ENCODE measurements at places on chromosomes 2 and 18. TPM values are rescaled to one million over a fixed set of nuclear protein-coding genes. Genes with fewer than 3 reads are reported as not detected.

Gene STPG4
- 0.12 TPM for polyA plus RNA-seq

Gene LIMS2
- 49.6 TPM for polyA plus RNA-seq

GRCh38 chr2:154240921-154241379, 369.2 kb downstream of the GALNT13 start:
- DNase-seq: no peak
- H3K4me3 ChIP-seq: no peak overlapping the region
- H3K4me1 ChIP-seq: no peaks in the 10 kb centered on the region
- H3K27ac ChIP-seq: no peak overlapping the region
- H3K27me3 ChIP-seq: no peaks in the 10 kb centered on the region
- H3K36me3 ChIP-seq: no peaks in the 10 kb centered on the region

DNA sequence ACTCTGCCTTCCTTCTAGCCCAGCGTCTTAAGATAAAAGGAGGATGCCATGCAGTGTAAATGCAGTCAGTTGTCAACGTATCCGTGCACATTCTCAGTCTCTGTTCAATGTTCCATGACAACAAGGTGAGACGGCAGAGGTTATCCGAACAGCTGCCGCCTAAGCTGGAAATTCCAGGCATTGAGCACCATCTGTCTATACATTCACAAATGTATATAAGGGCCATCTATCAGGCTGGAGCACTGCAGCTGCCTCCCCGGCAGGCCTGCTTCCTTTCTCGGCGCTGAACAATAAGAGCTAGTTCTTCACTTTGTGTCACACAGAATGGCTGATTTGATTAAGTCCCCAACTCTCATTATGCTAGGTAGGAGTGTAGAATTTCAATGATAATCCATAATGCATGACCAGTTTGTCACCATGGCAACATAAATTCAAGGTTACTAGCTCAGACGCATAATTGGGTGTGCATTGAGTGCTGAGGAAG, 282.2 kb upstream of the SOX11 start:
- DNase-seq: no peak
- no peaks in the 10 kb centered on the region for H3K27me3 ChIP-seq
- H3K4me3 ChIP-seq: no peak overlapping the region
- H3K27ac ChIP-seq: no peak overlapping the region
- H3K36me3 ChIP-seq: no peaks in the 10 kb centered on the region
- no peaks in the 10 kb centered on the region for H3K4me1 ChIP-seq

DNA sequence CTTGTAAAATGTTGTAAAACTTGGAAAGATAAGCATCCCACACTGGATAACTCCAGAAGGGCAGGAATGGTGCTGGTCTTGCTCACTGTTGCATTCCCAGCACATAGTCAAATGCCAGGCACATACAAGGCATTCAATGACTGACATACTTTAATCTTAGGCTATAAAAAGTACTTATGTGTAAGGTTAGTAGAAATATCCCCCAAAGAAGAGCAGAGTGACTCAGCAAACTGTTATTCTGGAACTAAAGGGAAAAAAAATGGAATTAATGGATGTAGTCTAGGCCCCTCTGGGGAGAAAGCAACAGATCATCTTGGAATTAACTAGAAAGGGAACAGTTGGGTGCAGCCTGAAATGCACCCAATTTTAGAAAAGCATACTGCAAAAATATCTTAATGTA, 9.0 kb downstream of the ZBTB14 start:
- H3K36me3 ChIP-seq: peaks cover 9% of the 10 kb centered on the region
- H3K4me3 ChIP-seq: no peak overlapping the region
- no peak overlapping the region for H3K27ac ChIP-seq
- no peaks in the 10 kb centered on the region for H3K27me3 ChIP-seq

GRCh38 chr18:58955001-58955400, 90.3 kb downstream of the ZNF532 start:
- H3K4me3 ChIP-seq: no peak overlapping the region
- H3K27ac ChIP-seq: no peak overlapping the region
- DNase-seq: no peak

DNA sequence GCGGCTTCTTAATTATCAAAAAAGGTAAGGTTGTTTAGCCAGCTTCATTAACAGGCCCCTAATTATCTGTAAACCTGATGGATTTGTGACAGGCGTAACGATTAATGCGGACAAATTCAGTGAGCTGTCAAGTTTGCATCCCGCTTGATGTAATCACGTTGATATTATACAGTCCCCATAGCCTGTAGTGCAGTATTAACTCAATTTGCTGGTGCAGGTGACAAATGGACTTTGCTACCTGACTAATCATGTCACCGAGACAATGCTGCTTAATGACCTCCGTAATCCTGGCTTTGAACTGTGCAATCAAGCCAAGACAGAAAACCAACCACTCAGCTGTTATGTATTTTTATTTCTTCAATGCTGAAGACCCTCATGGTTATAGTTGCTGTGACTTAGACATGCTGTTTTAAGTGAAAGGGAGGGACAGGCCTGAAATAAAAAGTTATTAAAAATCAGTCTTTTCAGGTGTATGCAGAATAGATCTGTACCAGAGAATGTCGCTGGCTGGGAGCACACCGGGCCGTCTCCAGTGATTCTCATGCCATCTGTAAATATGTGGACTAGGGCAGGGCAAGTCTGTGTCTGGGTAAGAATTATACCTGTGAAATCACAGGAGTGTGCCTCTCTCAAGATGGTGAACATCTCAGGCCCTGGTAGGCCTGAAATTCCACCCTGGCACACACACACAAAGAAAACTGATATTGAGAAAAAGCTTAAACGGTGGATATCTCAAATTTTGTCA, 4.3 kb downstream of the TSHZ1 start:
- no peak overlapping the region for H3K27ac ChIP-seq
- DNase-seq: no peak
- H3K27me3 ChIP-seq: no peaks in the 10 kb centered on the region
- H3K36me3 ChIP-seq: no peaks in the 10 kb centered on the region

DNA sequence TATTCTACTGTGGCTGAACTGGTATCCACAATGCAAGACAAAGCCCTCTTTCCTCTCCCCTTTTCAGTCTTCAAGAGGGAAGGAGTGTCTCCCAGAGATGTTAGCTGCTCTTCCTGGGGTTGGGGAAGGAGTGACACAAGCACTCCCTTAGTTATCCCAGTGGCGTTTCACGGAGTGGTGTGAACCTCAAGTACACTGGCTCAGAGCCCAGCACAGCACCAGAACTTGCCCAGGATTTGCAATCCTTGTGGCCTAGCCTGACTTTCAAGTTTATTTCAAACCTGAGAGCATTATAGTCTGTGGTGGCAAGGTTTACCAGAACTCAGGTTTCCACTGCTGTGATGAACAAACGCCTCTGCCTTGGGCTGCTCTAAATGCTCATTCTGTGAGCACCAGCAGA, 162.5 kb downstream of the CCDC102B start:
- H3K36me3 ChIP-seq: no peaks in the 10 kb centered on the region
- DNase-seq: no peak
- no peaks in the 10 kb centered on the region for H3K4me1 ChIP-seq
- no peaks in the 10 kb centered on the region for H3K27me3 ChIP-seq
- no peak overlapping the region for H3K27ac ChIP-seq
- H3K4me3 ChIP-seq: no peak overlapping the region

All from lung (tissue), 17 donors.